ENCODE measurements at places on chromosomes 5 and 9. TPM values are rescaled to one million over a fixed set of nuclear protein-coding genes. Genes with fewer than 3 reads are reported as not detected.

DNA sequence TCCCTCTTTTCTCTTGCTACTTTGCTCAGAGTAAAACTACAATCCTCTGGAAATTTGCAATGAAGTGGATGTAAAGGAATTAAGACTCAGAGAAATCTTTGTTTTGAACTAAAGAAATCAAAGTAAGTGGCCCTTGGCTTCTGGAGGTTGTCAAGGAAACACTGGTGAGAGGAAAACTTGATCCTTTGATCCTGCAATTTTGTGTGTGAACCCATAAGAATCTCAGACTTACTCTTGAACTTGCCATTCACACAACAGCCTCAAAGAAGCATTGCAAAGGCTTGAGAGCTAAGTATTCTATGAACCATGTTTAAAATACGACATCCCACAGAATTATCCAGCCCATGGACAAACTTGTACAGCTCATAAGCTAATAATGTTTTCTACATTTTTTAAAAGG is 827.5 kb downstream of the TAF11L14 start:
- no peak for ATAC-seq

- ATAC-seq: no peak
Measured at GRCh38 chr9:84003246-84003645, 22.6 kb downstream of the RMI1 start.

DNA sequence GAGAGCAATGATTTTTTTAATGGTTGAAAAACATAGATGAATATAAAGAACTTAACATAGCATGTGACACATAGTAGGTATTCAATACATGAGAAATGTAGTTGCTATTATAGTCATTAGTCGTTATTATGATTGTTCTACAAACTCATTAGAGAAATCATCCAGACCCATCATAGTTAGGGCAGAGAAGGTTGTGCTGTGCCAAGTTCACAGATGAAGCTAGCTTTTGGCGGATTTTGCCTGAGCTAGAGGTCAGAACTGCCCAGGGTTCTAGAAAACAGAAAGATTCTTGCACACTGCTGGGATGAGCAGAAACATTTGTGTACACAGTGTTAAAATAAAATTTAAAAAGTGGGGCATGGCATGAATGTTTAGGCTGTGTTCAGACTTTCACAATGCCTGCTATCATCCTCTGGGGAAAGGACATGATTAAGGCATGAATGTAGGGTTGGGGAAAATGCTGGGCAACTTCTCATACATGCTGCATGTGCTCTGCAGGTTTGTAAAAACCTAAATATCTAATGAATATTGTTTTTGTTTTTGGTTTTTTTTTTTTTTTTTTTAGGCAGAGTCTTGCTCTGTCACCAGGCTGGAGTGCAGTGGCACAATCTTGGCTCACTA is 33.3 kb upstream of the RAD23B start:
- no peak for ATAC-seq

DNA sequence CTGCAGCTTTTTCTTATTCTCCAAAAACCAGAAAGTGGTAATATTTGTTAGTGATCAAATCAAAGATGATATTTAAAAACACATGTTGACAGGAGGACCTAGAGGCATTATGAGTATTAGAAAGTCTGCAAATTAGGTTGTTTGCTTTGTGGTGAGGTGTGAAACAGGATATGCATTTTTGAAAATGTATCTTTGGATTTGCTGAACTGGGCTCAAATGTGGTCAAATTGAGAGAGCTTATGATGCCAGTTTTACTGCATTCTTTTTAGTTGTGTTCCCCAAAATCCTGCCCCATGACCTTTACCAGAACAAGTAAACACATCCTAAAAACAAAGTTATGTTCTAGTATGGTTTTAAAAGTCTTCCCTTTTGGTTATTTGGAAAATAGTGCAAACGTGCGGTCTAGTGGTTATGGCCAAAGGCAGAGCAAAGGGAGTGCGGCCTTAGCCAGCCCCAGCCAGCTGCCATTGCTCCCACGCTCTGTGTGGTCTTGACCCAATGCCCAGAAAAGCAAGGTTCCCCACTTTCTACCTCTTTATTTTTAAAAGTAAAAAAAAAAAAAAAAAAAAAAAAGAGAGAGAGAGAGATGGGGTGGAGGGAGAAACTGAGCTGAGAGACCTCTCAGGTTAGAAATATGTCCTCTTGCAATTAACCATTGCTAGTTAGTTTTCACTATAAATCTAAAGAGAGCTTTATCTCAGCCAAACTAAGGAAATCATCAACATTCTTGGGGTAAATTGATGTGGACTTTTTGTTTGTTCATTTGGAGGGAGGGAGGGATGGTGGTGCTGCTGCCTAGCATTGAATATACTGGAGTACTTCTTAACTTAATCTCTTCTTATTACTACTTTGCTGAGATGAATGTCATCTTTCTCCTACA is 176.6 kb downstream of the ARHGAP26 start:
- ATAC-seq: no peak

AJM1 gene
- total RNA-seq: 1.1 TPM

RUFY1 gene
- total RNA-seq: 30.6 TPM
